ENCODE measurements at places on chromosomes 7 and 10.

- no peak for DNase-seq
These were observed 11.6 kb downstream of the NKX6-2 start for GRCh38 chr10:132774181-132774901.

DNA sequence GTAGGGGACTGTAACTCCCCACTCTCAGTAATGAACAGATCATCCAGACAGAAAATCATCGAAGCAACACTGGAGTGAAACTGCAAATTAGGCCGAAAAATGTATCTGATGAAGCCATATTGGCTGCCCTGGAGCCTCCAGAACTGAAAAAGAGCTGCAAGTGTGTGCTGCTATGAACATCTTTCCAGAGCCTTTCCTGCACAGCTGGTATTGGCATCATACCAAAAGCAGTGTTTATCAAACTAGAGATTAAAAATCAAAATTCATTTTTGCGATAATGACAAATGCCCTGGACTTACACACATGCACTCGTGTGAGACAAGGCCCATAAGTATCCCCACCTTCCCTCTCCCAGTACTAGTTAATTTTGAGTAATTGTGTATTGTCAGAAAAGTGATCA is 6.8 kb upstream of the CLDN12 start:
- DNase-seq = no peak

DNA sequence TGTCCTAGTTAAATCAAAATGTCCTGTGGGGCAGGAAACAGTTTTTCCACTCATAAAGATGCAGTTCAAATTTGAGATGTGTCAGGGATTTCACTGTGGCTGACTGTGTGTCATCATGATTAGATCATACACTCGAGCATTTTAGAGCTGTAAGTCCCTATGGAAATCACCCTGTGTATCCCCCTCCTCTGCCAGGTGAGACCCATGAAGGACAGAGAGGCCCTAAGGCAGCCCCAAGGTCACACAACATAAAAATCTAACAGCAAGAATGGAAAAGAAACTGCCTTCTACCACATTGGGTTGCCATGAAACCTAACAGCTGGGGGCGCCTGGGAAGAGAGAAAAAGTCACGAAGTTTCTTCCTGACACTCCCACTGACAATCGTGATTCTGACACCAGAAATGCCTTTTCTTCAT is 135.8 kb downstream of the KCNMA1 start:
- DNase-seq = no peak

- DNase-seq = no peak
These were observed 285.1 kb downstream of the ZEB1 start for GRCh38 chr10:31604096-31604495.

DNA sequence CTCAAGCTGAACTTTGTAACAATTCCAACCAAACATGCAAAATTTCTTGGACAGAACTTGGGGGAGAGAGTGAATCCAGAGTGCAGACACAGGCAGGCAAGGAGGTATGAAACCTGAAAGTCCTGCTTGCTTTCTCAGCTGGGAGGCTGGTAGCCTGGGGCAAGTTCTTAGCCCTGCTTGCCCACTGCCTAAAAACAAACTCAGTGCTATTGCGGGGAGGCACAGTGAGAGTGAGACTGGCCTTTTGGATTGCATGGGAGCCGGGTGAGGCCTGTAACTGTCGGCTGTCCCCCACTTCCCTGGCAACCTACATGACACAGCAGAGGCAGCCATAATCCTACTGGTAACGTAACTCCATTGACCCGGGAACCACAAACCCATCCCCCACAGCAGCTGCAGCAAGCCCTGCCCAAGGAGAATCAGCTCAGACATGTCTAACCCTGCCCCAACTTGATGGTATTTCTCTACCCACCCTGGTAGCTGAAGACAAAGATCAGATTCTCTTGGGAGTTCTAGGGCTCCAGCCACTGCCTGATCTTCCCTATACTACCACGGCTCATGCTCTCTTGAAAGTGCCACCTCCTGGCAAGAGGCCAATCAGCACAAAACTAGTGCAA is 663.6 kb downstream of the GRM8 start:
- DNase-seq = no peak
